NCI-H146 (cell line): ENCODE measurements at places on chromosomes 5 and 9.
A peak's percentile ranks its signal among the peaks of the same experiment; 100 is the strongest.

DNA sequence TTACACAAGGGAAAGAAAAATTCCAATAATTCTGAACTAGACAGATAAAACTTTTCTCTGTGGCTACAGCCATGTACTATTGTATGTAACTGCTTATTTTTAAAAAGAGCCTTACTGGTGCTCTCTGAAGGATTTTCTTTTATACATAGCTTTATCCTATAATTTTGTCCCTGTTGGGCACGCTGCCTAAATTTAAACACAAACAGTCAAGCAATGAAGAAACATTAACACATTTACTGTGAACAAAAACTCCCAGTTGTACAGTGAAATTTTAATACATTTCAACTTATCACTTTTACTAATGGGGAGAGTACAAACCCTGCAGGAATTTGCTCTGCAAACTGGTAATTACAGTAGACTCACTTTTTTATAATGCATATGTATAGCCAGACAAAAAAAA lies 273.3 kb downstream of the BNC2 start:
- DNase-seq = no peak

- no peak for DNase-seq
Observed at GRCh38 chr5:178277866-178278265, 45.3 kb upstream of the PHYKPL start.

DNA sequence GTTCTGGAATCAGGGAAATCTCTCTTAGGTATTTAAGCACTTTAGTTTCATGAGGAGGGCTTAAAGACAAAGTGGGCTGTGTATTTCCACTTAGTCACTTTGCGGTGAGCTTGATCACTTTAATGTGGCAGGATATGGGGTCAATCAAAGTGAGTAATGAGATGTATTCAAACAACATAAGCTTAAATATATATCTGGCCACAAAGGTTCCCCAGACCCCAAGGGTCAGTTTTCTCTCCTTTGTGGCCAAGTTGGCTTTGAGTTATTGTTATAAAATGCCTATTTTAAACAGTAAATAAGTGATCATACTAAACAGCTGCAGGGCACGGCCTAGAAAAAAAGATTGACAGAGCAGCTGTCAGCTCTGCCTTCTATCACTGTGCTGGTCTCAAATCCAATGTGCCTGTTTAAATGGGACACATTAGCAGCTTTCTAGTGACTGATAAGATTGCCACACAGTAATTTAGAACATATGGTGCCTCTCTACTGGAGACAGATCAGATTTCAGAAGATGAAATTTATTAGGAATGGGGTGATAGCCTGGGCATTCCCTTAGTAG lies 363.9 kb downstream of the AGTPBP1 start:
- no peak for DNase-seq

- DNase-seq = no peak
Observed at GRCh38 chr9:98450496-98450895, 195.0 kb upstream of the TBC1D2 start.

DNA sequence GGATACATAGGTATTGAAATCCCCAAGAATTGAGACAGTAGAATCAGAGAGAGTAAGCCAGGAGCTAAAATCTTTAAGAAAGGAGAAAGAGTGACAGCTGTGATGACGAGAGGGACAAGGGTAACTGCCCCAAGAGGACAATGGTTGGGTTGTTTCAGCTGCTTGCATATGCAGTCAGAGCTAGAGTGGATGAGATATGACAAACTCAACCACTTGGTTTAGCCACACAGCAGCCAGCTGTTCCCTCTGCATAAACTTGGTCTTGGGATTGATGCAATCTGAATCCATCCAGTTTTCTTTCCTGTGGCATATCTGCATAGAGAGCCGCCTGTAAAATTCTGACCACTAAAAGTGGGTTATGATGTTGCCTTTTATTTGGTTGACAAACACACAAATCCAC lies 100.7 kb downstream of the ZNF622 start:
- DNase-seq = no peak

DNA sequence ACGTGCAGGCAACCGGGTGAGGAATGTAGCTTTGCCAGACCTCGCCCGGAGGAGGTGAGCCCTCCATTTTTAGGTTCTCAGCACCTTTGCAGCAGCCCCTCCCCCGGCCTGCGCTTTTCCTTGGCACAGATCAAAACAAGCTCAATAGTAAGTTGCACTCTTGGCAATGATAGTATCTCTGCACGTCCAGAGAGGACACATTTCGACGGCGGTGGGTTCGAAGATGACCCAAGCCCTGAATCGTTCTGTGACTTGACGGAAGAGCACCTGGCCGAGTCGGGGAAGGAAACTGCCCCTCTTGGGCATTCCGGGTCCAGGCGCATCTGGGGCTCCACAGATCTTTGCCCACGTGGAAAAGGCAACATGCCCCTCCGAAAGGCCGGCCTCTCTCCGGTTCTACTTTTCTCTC lies 904 bp downstream of the GDNF start:
- no peak for DNase-seq

- DNase-seq = no peak
Observed at GRCh38 chr5:27377626-27378025, 339.2 kb upstream of the CDH9 start.

DNA sequence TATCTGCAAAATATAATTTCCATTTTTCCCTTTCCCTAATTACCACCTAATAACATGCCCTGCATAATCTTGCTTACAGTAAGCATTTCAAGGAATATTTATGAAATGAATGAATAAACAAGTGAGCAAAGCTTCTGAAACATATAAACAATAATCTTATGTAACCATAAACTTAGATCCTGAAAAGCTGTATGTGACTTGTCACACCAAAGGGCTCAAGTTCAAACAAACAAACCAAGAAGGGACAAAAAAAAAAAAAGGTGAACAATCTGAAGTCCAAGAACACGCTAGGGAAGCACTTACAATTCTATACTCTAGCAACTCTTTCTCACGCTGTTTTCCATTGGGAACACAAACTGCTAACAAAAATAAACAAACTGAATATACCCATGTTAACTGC lies 36.3 kb downstream of the PLPP1 start:
- DNase-seq = no peak

GRCh38 chr5:76104027-76104426 lies 20.8 kb downstream of the SV2C start:
- DNase-seq = no peak

- DNase-seq = peak; percentile 38
Observed at GRCh38 chr5:154368041-154368800, 77.6 kb upstream of the SAP30L start.

DNA sequence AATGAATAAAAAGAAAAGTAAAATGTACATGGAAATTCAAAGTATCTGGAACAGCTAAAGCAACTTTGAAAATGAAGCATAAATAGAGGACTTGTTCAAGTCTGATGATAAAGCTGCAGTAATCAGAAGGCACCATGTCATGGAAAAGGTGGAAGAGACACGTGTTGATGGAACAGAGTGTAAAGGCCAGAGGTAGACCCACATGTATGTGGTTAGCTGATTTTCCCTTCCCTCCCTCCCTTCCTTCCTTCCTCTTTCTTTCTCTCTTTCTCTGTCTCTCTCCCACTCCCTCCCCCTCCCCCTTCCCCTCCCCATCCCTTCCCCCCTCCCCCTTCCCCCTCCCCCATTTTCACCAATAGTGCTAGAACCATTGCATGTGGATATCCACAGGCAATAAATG lies 58.7 kb upstream of the FCN1 start:
- no peak for DNase-seq

DNA sequence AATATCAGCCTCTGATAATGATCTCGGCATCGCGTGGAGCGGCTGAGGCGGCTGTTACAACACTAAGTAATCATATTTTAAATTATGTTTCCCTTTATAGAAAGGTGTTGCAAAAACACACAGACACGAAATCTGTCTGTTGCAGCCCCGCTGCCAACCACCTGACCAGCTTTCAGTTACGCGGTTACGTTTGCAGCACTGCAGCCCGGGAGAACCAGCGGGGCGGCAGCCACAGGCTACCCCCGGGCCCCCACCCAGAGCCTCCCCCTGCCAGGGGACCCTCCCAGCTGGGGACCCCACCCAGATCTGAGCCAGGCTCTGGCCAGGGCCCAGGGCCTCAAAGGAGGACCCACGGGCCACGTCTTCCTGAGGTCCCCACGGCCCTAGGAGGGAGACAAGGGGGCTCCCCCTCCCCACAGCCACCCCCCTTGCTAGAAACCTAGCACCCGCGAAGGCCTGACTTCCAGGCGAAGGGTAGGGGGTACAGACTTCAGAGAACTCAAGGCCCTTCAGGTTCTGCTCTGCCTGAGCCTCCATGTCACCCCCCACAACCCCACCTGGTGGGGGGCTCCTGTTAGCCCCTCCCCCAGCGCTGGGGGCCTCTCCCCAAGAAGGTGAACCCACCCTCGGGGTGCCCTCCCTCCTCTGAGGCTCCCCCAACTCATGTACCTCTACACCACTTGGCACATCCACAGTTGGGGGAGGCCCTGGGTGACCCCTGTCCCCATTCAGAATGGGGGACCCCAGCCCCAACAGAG lies 6.0 kb downstream of the NACC2 start:
- no peak for DNase-seq

GRCh38 chr5:123875561-123876275 lies 363.7 kb downstream of the CSNK1G3 start:
- DNase-seq = peak; percentile 44

- DNase-seq = no peak
Observed at GRCh38 chr5:126562823-126563222, 32.2 kb downstream of the ALDH7A1 start.

DNA sequence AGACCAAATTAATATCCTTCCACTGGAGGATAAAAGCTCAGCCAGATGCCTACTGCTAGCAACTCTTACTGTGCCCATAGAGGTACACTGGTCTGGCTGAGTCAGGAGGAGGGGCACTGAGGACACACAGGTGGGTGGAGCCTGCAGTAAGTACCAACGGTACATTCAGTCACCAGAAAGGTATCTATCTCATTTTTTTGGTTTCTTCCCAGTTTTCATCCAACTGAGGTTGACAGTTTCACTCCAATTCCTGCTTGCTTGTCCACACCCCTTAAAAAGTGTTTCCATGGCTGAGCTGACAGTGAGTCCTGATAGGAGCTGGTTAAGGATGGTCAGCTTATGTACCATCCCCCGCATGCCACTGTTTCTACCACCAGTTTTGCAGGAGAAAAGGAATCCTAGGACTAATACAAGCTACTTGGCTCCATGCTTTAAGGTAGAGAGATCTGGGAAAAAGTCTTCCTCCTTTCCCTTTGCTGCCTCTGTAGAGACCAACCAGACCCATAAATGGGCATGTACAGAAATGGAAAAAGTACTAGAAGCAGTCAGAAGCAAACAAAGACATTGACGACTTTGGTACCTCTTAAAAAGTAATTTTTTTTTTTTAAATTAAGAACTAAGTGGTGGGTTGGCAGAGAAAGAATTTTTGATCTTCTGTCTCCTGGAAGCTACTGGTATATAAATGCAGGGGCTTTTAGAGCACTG lies 3.2 kb downstream of the ELL2 start:
- no peak for DNase-seq

- no peak for DNase-seq
Observed at GRCh38 chr5:59645380-59645779, 248.1 kb downstream of the PDE4D start.

- DNase-seq = no peak
Observed at GRCh38 chr5:88396000-88396535, 127.4 kb upstream of the TMEM161B start.

GRCh38 chr5:14996997-14997396 lies 125.4 kb upstream of the ANKH start:
- DNase-seq = no peak

GRCh38 chr5:132110930-132111329 lies 37.3 kb downstream of the CSF2 start:
- no peak for DNase-seq

- DNase-seq = peak; percentile 17
Observed at GRCh38 chr9:21392270-21392669, 7.1 kb upstream of the IFNA2 start.

DNA sequence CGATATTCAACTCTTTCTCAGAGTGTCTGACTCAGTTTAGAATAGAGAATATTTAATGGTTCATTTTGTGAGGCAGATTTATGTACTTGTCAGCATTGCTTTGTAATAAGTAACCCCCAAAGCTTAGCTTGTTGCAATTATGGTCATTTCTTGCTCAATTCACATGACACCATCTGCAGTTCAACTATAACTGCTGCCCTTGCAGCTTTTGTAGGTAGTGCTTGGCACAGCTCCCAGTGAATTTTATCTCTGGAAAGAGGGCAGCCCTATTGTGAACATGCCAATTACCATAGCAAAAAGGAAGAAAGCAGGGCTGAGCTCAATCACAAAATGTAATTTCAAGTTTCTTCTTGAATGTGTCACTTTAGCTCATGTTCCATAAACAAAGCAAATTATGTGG lies 1587.7 kb upstream of the ACO1 start:
- DNase-seq = peak; percentile 15

- no peak for DNase-seq
Observed at GRCh38 chr9:136671254-136671614, 8.5 kb downstream of the EGFL7 start.

DNA sequence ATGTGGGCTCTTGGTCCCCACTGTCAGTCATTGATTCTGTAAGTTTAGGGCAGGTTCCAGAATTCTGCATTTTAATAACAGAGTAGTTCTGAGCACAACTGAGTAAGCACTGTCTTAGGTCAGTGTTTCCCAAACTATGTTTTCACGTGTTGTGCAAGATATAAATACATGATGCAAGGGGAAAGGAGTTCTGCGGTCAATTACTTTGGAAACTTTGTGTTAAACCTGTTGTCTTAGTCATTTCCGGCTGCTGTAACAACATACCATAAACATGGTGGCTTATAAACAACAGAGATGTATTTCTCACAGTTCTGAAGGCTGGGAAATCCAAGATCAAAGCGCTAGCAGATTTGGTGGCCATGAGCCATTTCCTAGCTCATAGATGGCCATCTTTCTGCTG lies 69.8 kb downstream of the EQTN start:
- DNase-seq = no peak

- peak; percentile 53 for DNase-seq
Observed at GRCh38 chr5:127834094-127834531, 130.9 kb downstream of the CCDC192 start.
